ENCODE measurements at places on chromosomes 7 and 10. TPM values are rescaled to one million over a fixed set of nuclear protein-coding genes. Genes with fewer than 3 reads are reported as not detected.
A peak's percentile ranks its signal among the peaks of the same experiment; 100 is the strongest.

NUDT5 gene
- total RNA-seq: 43.6 TPM

- DNase-seq: no peak
Observed at GRCh38 chr7:98855610-98856422, 14.0 kb downstream of the TMEM130 start.

GRCh38 chr10:70970830-70971229 lies 82.5 kb upstream of the PCBD1 start:
- peak; percentile 9 for DNase-seq

- no peak for DNase-seq
Observed at GRCh38 chr10:46518028-46518725, 38.3 kb downstream of the GPRIN2 start.

GRID1 gene
- under 0.01 TPM for total RNA-seq

DNA sequence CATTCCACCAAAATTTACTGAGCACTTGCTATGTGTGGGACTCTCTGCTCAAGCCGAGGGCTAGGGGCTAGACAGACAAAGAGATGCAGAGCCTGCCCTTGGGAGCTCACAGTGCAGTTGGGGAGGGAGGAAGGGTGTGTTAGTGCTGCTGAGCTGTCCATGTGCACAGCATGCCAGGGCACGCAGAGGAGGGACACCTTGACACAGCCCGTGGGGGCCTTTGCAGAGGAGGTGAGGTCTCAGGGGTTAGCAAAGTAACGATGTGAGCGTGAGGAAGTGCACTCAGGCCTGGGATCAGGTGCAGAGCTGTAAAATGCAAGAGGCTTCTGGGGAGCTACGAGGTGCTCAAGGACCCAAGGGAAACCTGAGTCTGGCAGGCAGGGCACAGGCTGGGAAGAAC lies 16.3 kb downstream of the PRKCQ start:
- no peak for DNase-seq

GRCh38 chr7:42237811-42238541 lies 967 bp upstream of the GLI3 start:
- peak; percentile 68 for DNase-seq

FAM25A gene
- not detected for total RNA-seq

DNA sequence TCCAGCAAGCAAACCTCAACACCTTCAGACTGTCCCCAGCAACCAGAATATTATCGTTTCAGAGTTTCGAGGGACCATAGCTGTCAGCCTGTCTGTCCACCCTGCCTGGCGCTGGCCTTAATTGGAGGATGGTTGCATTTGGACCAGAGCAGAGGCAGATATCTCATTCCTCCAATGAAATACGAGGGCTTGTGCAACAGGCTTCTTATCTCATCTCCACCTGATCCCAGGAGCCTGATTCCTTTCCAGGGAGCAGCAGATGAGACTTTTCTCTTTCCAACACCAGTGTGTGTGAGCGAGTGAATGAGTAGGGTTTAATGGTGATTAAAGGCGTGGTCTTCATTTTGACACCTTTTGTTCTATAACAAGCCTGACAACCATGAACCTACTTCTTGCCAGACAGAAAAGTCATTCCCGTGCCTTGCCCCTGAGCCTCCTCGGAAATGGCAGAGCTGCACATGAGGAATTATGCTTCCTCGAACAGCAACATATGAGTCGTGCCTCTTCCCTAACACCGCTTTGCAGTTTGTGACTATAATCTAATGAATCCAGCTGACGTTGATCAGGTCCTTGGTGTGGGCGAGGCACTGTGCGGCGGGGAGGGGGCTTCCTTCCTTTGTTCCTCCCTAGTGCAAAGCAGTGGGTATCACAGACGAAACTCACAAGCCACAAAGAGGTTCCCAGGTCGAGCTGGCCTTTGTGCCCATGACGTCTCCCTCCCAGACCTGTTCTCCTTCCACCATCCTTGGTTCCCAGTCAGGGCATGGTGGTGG lies 147.4 kb downstream of the CUX1 start:
- DNase-seq: no peak

DNA sequence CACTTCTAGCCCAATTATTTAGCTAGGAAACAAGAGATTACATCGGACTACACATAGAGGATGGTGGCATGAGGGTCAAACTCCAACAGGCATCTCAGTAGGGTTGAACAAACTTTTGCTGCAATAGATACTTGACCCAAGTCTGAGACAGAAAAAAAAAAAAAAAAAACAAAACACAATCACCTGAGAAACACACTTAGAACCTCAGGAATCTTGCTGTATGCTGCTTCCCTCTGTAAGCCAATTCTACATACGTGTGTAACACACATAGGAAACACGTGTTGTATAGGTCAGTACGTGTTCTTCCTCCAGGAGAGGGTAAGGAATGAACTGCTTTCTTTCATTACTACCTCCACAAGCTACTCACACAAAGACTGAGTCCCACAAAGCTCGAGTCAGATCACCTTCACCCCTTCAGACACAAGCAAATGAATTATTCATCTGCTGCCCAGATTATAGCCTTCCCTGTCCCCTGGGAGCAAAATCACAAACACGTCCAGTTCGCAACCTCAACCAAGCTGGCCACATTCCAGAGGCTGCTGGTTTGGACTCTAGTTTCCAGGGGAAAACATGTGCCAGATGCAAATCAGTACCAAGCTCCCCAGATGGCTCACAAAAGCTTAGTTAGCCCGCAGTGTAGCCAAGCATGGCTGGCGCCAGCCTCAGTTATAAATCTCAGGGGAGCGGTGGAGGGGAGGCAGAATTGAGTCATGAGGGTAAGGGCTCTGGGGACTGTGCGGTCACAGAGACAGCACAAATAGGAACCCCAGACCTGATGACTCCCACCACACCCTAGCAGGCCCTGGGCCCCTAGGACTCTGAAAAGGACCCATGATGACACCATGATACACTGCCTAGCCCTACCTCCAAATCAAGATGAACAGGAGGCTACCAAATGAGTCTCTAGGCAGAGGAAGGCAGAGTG lies 15.1 kb downstream of the PSAP start:
- peak; percentile 90 for DNase-seq

TASOR2 gene
- 35.3 TPM for total RNA-seq

ZNF467 gene
- total RNA-seq: 4.5 TPM

NPFFR1 gene
- total RNA-seq: not detected

GPR141 gene
- 0.13 TPM for total RNA-seq

DNA sequence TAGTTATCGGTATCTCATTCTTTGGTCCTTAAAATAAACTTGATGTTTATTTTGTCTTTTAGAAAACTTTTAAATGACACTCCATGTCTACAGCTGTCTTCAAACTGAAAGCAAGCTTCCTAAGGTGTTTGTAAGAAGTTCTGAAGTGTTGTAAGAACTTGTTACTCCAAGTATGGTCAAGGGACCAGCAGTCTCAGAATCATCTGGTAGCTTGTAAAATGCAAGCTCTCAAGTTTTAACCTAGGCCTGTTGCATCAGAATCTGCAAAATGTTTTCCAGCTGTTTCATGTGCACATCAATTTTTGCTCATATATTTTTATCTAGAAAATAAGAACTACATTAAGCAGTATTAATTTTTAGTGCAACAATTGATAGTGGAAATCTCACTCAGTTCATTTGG lies 104.1 kb downstream of the THSD7A start:
- no peak for DNase-seq

GRCh38 chr10:117931078-117931477 lies 115.7 kb downstream of the RAB11FIP2 start:
- no peak for DNase-seq

DNA sequence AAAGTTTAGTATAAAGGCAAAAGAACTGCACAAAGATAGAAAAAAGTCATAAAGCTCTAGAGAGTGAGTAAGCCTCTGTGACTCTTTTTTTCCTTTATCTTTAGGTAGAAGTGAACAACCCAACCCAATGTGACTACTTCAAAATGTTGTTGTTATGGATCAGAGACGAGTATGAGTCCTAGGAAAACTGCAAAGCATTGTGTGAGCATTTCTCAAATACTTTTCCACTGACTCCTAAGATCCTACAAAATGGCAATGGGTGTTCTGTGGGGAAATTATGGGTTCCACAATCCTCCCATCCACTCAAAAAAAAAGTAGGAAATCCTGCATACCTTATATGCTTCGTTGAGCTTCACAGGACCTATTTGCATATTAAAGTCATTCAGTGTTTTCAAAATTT lies 177.1 kb downstream of the DGKI start:
- no peak for DNase-seq

Data from dermis microvascular lymphatic vessel endothelial cell (primary cell).